GM13976 (cell line): ENCODE measurements at places on chromosomes 5 and 9.

DNA sequence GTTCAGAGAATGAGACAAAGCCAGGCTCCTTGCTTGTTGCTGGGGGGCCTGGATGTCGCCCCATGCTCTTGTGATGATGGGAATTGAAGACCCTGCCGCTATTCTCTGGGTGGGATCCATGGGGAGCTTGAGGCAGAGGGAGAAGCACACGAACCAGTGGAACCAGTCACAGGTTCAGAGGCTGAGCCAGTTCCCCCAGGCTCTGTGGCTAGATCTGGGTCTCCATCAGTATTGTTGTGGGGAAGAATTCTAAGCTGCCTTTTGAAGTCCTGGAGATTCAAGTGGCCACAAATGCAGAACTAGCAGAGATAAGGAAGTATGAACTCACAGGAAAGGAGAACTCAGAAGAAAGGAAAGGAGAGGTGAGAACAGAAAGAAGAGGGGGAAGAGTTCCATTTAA lies 219.4 kb downstream of the MSX2 start:
- DNase-seq = no peak

GRCh38 chr5:146877783-146878475 lies 628 bp downstream of the PPP2R2B start:
- DNase-seq = peak; percentile 37

DNA sequence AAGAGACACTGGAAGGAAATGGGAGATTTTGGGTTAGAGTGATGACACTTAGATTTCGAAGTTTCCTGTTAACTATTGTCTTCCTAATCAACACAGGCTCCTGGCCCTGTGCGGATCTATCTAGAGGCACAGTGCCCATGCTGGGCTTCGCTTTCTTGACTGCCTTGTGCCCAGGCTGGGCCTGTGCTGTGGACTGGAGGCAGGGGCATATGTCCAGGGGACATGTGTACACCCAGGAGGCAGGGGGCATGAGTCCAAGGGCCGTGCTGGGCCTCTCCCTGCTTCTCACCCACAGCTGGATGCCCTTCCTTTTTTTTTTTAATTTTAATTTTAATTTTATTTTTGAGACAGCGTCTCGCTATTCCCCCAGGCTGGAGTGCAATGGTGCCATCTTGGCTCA lies 37.6 kb downstream of the EHMT1 start:
- no peak for DNase-seq

GRCh38 chr9:129560881-129561306 lies 60.0 kb downstream of the C9orf50 start:
- DNase-seq = no peak

DNA sequence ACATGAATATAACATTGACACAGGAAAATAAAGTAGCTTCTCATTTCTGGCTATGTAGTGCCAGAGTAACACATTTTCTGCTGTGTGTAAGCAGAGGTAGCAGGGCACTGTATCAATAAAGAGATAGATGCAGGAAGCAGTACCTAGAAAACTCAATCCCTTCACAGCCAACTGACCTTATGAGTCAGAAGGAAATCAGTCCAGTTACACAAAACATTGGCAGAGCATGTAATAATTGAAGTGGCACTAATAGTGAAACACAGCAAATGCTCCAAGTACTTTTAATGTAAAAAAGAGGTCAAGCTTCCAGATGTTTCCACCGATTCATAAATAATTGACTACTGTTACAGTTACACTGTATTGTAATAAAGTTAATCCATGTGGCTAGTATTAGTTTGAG lies 706.6 kb downstream of the EFNA5 start:
- no peak for DNase-seq
